Left lung (tissue), 14 donors: ENCODE measurements at places on chromosomes 5 and 9. TPM values are rescaled to one million over a fixed set of nuclear protein-coding genes. Genes with fewer than 3 reads are reported as not detected.

Gene ANAPC2
- 45.2 TPM for polyA plus RNA-seq

Gene SUSD3
- 12.1 TPM for polyA plus RNA-seq

Gene SLC36A3
- polyA plus RNA-seq, result not detected

Gene ZFP37
- 12.8 TPM for polyA plus RNA-seq

Gene NKD2
- 13.5 TPM for polyA plus RNA-seq

Gene SLC1A3
- 20.8 TPM for polyA plus RNA-seq

DNA sequence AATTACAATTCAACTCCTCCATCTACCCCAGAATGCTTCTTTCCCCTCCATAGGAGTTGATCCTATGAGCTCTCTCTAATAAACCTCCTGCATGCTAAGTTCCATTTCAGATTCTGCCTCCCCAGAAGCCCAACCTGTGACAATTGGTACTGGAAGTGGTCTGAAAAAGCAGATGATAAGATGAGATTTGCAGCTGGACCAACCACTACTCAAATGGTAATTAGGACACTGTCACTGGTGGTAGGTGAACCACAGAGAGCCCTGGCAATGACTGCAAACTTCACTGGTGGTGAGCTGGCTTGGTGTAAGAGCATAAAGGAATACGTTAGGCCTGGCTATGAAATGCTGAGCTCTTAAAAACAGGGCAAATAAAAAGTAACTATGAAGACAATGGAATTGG lies 112.6 kb downstream of the ESM1 start:
- no peak for DNase-seq

DNA sequence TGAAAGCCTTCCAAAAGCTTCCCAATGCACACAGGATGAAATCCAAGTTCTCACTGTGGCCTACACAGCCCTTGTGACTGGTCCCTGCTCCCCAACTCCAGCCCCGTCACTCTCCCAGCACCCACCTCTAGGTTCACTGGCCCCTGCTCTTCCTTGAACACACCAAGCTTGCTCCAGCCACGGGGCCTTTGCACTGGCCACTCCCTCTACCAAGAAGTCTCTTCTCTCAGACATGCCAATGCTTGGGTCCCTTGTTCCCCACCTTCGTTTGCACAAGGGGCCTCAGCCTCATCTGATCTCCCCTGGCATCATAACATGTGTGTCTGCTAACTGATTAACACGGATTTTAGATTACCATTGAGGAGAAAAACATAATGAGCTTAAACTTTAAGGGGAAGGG lies 56.0 kb downstream of the ROR2 start:
- DNase-seq, result no peak

GRCh38 chr5:178515776-178516503 lies 74.3 kb downstream of the COL23A1 start:
- no peak for DNase-seq
